ENCODE measurements at places on chromosomes 13 and 19. TPM values are rescaled to one million over a fixed set of nuclear protein-coding genes. Genes with fewer than 3 reads are reported as not detected.

Gene UFM1
- total RNA-seq = 64.8 TPM

DNA sequence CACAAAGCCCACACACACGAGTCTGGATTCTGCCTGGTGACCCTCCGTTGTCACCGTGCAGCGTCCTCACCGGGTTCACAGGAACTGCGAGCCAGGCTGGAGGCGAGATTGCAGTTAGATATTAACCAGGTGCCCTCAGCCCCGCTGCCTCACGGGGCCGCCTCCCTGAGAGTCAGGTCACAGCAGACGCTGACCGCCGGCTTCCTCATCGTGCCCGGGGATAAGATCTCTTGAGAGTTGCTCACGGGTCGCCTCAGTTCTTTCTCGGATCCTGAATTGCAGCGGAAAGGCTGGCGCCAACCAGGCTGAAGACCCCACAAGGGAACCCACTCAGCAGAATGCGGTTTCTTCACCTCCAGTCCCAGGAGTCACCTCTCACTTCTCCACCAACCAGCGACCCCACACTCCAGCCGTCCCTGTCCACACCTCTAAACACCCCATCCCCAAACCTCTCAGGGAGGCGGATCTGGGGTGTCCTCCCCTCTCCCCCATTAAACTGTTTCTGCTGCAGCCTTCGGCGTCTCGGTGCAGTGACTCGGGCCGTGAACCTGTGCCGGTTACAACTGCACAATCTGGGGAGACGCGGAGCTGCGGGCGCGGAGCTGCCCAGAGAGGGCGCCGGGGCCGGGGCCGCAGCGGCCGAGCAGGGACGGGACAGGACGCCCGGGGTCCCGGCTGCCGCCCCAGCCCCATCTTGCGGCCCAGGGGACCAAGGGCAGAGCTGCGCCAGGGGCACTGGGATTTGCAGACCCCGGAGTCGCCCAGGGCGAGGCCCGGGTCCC, 591 bp downstream of the ZNF823 start:
- DNase-seq = peak; percentile 50

Gene ZNF358
- total RNA-seq = 31.4 TPM

- no peak for DNase-seq
These were observed 9.9 kb upstream of the EHD2 start for GRCh38 chr19:47703301-47703700.

Gene C13orf42
- not detected for total RNA-seq

DNA sequence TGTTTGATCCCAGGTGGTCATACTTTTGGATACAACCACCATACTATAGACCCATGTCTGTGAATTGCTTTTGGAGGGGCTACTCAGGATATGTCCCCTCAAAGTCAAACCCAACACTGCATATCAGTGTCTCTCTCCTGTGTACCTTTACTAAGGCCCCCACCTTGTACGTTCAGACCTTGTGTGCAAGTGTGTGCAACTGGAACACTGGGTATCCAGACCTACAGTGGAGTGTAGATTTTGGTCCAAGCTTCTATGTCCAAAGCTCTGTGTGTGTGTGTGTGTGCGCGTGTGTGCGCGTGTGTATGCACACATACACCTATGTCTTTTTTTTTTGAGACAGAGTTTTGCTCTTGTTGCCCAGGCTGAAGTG, 18.0 kb downstream of the KLK2 start:
- DNase-seq = no peak

DNA sequence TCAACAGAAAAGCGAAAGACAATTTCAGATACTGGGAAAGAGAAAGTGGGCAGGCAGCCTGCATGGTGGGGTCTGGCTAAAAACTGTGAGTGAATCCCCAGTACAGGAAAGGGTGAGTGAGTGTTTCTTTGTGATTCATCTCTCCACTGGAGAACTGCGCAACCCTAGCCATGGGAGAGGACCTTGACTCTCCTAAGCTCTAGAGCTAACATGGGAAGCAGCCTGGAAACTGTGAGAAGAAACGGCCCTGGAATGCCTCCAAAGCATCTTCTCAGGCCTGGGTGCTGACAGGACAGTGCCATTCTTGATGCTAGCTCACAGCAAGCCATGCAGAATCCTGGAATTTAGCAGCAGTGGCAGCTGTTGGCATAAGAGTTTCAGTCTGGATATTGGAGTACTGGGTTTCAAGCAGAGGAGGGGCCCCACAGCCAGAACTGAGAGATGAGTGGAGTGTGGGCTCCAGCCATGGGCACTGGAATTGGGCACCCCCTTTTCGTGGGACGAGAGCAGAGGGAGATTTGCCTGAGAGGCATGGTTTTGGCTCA, 18.7 kb upstream of the SLAIN1 start:
- no peak for DNase-seq

- no peak for DNase-seq
These were observed 34.5 kb downstream of the MYO9B start for GRCh38 chr19:17109962-17110598.

DNA sequence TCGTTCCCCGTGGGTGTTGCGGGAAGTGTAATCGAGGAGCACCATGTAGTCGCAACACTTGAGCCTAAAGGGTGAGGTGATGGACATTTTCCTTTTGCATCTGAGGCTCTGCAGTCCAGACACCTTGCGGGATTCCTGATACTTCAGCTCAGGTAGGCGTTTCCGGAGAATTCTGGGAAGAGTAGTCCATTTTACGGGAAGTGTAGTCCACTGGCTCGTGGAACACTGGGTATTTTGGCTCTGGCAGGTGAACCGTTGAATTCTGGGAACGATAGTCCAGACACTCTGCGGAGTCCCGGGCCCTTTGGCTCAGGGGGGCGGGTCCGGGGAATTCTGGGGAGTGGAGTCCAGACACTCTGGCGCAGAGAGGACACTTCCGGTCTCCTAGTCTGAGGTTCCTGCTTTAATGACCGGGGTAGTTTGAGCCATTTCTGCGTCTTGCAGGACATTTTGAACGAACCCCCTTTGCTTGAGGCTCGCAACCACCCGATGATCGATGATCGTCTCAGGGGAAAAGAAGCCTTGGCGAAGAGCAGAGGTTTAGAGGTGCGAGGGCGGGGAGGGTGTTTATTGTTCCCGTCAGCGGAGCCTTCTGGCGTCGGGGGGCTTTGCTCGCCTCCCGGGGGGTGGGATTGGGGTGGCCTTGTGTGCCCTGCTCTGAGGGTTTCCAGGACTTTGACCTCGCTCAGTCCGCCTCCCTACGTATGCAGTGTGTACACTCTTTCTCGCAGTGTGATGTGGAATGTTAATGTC, at the start of gene ZNF223:
ZNF223 (plus strand) TSS at position 387 of the 753 bp plus-strand sequence. CDS start 3,141 bp downstream, outside the sequence.
- DNase-seq = peak; percentile 75

- no peak for DNase-seq
These were observed 613.2 kb upstream of the KLF12 start for GRCh38 chr13:74747186-74747955.

DNA sequence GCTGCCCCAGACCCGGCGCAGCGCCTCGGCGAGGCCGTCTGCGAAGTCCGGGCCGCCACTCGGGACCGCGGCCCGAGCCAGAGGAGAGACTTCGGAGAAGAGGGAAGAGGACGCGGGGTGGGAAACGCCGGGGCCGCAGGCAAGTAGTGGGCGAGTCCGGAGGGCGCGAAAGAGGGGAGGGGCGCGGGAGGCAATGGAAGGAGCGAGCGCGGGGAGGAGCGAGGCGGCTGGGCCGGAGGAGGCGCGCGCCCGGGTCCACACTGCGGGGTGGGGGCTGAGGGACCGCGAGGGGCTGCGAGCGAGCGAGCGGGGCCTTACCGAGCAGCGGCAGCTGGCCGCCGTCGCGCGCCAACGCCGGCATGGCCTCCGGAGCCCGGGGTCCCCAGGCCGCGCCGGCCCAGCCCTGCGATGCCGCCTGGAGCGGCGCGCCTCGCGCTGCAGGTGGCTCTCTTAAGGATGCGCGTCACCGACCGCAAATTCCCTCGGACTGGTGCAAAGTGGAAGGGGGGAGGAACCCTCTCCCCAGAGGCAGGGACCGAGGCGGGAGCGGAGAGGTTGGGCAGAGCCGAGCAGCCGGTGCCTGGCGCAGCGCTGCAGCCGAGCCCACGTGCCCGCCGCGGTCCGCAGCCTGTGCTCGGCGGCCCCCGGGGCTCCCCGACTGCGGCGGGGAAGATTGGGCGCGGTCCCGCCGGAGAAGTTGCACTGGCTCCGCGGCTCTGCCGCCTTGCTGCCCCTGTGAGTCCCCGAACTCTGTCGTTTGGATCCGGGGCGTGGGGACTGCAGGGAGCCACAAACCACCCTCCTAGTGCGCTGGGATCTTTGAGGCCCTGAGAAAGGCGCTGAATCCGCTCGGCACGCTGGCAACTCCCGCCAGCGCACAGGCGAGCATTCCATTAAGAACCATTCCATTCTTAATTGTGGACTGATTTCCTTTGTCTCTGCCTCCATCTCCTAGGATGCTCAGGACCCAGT, at the start of gene FLT3:
FLT3 (minus strand) TSS at position 427 of the 972 bp plus-strand sequence; CDS start at position 361, 66 bp downstream.
- DNase-seq = peak; percentile 7

- DNase-seq = no peak
These were observed 125.2 kb downstream of the LMO7 start for GRCh38 chr13:75761369-75761768.

Gene ZNF546
- 2.9 TPM for total RNA-seq

Gene TEX29
- 0.82 TPM for total RNA-seq

GRCh38 chr13:75621147-75621546, 15.0 kb upstream of the LMO7 start:
- no peak for DNase-seq

DNA sequence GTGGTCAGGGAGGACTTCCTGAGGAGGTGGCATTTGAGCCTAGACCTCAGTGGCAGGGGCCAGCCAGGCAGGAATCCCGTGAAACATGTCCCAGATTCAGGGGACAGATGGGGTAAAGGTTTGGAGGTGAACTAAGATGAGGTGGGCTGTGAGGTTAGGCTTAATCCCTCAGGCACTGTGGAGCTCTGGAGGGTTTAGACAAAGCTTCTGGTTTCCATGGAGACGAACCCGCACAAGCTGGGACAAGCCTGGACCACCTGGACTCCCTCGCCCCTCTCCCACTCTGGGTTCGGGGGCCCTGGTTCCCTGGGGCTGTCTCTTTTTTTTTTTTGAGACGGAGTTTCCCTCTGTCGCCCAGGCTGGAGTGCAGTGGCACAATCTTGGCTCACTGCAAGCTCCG, 15.7 kb downstream of the TJP3 start:
- DNase-seq = no peak

GRCh38 chr19:31352296-31352781, 3.1 kb upstream of the TSHZ3 start:
- no peak for DNase-seq

DNA sequence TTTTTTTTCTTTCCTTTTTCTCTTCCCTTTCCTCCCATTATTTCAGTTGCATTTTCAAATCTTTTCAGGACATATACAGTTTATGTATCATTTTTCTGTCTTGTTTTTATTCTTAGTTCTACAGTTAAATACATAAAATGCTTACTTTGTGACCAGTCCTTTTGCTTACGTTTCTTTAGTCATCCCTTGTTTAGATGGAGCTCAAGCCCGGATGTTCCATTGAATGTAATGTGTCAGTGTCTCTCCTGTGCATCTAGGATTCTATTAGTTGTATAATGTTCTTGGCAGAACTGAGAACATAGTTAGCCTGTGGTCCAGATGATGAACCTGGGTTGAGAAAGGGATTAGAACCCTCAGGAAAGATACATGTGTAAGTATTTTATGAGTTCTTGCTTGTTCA, 17.8 kb downstream of the WASF3 start:
- DNase-seq = no peak

GRCh38 chr19:14553042-14553938, 18.6 kb downstream of the NDUFB7 start:
- no peak for DNase-seq

DNA sequence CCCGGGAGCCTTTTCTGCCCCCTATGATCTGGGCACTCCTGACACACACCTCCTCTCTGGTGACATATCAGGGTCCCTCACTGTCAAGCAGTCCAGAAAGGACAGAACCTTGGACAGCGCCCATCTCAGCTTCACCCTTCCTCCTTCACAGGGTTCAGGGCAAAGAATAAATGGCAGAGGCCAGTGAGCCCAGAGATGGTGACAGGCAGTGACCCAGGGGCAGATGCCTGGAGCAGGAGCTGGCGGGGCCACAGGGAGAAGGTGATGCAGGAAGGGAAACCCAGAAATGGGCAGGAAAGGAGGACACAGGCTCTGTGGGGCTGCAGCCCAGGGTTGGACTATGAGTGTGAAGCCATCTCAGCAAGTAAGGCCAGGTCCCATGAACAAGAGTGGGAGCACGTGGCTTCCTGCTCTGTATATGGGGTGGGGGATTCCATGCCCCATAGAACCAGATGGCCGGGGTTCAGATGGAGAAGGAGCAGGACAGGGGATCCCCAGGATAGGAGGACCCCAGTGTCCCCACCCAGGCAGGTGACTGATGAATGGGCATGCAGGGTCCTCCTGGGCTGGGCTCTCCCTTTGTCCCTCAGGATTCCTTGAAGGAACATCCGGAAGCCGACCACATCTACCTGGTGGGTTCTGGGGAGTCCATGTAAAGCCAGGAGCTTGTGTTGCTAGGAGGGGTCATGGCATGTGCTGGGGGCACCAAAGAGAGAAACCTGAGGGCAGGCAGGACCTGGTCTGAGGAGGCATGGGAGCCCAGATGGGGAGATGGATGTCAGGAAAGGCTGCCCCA, 8.5 kb upstream of the CEACAM7 start:
- peak; percentile 40 for DNase-seq

GRCh38 chr19:41726493-41726892, 18.1 kb downstream of the CEACAM5 start:
- DNase-seq = no peak

- peak; percentile 9 for DNase-seq
These were observed 104.7 kb upstream of the KL start for GRCh38 chr13:32911506-32911905.

Gene ZNF667
- not detected for total RNA-seq

DNA sequence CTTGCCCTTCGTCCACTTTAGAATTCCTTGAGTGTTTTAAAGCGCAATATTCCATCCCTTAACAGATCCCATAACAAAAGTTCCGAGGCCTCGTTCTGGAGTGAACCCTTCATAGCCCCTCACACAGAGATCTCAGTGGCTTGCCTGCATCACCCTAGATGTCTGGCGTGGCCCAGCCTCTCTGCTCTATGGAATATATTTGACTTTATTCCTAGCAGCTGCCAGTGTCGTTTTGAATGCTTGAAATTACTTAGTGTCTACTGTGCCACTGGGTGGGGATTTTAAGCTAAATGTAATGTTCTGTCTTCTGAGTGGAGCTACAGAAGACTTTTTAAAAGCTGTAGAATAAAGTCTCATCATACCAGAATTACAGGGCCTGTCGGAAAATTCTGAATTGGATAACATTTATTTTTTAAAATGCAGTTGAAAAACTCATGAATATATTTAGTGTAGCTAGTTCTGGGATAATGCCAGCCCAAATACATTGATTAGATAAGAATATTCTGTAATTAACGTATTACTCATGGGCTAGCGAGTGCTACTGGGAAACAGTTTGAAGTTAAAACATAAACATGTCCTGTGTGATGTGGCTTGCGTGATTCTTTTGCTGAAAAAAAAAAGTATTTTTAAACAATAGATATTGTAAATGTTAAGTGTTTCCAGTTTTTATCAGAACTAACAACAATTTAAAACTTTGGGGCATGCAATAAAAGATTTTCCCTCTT, 111.8 kb downstream of the ESD start:
- no peak for DNase-seq

DNA sequence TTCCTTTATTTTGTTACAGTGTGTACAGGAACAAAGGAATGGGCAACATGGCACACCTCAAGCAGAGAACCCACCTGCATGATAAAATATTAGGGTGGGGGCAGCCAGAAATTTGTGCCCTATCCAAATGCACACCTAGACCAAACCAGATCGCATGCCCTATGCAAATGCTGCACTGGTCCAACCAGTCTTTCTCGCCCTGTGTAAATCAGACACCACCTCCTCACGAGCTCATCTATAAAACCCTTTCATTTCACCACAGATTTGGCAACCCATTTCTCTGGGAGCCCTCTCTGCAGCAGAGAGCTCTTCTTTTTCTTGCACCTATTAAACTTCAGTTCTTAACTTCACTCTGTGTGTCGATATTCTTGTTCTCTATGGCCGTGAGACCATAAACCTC, 1559.2 kb downstream of the SLITRK1 start:
- no peak for DNase-seq

Data from SJSA1 (cell line).